ENCODE measurements at places on chromosomes 2 and 18.

- DNase-seq, result no peak
These were observed 459.9 kb downstream of the PIK3C3 start for GRCh38 chr18:42414756-42415454.

DNA sequence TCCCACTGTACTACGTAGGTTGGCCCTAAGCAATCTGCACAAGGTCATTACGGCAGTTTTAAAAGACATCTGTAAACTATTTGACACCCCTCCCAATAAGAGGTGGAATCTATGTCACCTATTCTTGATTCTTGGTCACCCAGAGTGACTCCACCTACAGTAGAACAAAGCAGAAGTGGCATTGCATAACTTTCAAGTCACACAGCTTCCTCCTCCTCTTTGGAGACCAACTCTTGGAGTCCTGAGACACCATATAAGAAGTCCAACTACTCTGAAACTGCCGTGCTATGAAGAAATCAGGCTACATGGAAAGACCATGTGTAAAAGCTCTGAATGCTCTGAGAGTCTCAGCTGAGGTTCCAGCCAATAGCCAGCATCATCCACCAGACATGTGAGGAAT, 253.5 kb upstream of the CDH20 start:
- no peak for DNase-seq

DNA sequence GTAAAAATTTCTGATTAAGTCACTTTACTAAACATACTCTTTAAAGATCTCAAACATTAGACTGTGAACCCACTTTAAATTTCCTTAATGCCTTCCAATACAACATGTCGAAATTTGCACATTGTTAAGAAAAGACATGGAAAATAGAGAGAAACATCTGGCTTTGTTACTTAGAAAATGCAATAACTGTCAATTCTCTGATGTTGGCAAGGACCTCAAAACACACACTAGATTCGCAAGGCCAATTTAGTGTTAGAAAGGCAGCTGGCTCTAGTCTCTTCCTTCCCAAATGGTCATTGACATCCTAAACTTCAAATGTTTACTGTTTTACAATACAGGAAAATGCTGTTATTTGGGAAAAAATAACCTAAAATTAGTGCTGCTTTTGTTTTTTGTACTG, 110.6 kb downstream of the UPP2 start:
- no peak for DNase-seq

- peak; percentile 40 for DNase-seq
These were observed at the start of gene MFSD6 for GRCh38 chr2:190407662-190408537. MFSD6 (plus strand) TSS chr2:190408355; CDS start chr2:190436030, 27,675 bp downstream.

DNA sequence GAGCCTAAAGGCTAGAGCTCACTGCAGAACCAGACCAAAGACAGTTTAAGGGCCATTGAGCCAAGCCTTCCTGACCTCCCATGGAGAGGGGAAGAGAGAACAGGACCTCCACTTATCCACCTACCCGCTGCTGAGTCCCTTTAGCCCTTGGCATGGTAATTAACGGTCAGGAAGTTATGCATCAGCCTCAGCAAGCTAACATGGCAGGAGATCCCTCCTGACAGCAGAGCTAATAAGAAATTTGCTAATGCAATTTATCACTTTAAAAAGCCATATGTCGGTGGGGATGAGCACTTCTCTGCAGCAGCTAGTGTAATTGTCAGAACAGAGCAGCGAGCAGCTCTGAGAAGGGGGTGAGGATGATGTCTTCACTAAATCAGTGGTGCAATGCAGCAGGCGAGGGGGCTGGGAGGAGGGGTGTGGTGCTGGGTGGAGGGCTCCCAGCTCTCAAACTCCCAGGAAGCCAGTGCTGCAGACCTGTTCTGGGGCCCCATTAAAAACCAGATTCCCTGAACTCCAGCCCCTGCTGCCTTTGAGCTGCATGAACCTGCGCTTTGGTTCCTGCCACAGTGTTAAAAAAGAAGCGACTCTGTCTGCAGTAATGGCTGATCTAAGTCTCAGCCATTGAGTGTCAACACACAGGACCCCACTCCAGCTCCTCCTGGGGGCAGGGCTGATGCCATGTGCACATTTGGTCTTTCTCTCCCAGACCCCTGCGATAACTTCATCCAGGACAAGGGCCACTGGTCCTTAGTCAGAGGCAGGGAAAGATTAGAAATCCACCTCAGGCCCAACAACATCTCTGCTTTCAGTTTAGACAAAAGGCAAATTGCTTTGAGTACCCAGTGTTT, 84.2 kb upstream of the STPG4 start:
- no peak for DNase-seq

- peak; percentile 14 for DNase-seq
These were observed 11.2 kb upstream of the GALM start for GRCh38 chr2:38654528-38655381.

DNA sequence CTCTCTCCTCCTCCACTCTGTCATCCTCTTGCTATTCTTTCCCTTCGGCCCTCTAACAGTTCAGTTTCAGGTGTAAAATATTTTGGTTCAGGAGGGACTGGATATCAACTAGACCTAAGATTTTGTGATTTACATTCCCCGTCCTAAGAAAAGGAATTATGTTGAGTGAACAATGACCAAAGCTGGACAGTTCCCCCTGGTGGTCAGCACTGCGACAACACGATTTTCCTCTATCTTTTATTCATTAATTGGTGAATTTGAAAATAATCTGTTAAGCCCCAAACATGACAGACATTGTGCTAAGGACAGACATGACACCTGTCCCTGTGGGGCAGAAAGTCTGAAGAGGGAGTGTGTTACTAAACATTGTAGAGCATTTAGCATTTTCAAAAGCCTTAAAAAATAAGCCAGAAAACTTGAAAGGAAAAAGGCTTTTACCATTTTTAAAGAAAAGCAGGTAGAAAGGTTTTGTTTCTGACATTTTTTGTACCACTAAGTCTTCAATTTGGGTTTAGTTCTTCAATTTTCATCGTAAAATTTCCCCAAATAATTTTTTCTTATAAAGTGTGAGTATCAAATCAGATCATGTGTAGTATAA, 28.4 kb upstream of the GTF2A1L start:
- DNase-seq, result no peak

DNA sequence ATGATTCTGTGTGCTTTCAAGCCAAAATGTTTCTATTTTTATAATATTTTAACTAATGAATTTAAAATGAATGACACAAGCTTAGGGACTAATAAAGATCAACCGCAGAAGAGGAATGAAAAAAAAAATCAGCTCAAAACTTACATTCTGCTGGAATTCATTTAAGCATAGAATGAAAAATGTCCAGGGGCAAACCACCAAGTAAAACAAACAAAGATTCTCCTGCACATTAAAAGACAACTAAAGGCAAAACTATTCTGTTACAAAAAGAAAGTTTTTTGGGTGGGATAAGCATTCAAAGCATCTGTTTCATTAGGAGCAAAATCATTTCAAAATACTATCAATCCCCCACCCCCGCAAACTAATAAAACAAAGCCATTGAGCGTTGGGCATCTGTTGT, 99.3 kb upstream of the SOX11 start:
- DNase-seq, result no peak

DNA sequence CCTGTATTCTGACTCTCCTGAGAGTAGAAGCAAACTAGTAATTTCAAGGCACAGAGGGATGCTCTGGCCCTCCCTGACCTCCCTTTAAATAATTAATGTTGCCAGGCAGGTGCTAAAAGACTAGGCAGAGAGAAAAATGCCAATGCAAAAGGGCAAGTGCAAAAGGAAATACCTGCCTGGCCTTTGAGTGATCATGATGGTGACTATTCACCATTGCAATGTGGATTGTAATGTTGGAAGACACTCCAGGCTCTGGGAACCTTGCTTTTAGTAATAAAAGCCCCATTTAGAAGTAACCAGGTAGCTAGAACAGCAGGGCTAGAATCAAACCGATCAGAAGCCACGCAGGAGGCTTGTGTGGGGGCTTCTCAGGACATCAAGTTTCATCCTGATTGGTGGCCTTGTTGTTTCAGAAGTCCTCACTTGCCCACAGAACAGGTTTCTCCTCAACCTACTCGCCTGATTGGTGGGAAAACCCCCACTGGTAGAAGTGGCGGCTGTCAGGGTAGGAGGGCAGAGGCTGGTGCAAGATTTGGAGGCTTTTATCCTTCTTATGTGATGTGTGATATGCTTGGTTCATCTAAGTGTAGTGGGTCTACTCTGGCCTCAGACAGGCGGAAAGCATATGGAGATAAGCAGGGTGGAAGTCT, 16.0 kb upstream of the CHRNA1 start:
- no peak for DNase-seq

- DNase-seq, result peak; percentile 77
These were observed 81.5 kb downstream of the DPP4 start for GRCh38 chr2:161992531-161992930.

- no peak for DNase-seq
These were observed 28.2 kb upstream of the AMMECR1L start for GRCh38 chr2:127913808-127914457.

DNA sequence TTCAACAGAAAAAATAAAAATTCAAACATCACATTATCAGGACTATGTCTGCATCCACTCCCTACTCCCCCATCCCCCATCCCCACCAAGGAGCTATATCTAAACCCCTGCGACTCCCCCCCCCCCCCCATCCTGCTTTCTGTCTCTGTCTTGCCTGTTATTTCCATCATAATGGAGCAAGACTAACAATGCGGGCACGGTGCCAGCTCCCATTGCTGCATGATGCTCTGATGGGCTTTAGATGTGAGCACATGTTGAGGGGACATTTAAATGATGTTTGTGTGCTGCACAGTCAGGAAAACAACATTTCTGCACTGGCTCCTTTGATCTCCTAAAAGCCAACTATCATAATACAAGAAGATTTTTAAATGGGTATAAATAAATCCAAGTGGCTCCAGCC, 644.2 kb upstream of the SETBP1 start:
- no peak for DNase-seq

DNA sequence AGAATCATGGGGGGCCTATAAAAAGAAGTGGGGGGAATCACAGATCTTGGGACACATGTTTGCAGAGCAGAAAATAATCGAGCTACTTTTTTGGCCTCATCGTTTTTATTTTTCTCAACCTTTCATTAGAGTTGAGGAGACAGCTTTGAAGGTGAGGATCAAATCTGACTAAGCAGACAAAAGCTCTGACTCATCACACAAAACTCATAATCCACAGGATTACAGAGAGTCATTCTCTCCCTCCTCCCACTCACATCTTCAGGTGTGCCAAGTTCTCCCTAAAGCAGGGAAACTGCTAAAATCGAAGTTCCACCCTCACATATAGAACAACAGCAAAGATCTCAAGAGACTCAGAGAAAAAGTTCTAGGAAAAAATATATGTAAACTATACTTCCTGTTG, 15.6 kb downstream of the BAZ2B start:
- DNase-seq, result no peak

GRCh38 chr2:120878970-120879369, 143.3 kb downstream of the GLI2 start:
- DNase-seq, result no peak

- DNase-seq, result no peak
These were observed 99.7 kb upstream of the CYRIA start for GRCh38 chr2:16765356-16765755.

DNA sequence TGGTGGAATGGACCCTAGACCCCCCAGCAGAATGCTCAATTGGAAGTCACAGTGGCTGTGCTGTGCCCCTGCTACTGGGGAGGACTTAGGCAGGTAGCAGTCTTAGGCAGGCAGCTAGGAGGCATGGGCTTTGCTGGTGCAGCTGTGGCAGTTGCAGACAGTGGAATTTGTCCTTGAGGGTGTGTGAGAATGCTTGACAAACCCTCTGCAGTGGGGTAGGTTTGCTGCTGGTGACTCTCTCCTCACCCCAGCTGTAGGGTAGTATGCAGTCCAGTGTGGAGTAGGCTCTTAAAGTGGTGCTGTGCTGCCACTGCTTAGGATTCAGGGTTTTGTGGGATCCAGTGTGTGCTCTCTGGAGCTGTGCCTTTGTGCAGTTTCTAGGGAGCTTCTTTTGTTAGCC, 61.3 kb downstream of the NUP35 start:
- DNase-seq, result no peak
